ENCODE measurements at places on chromosomes 16 and 17. TPM values are rescaled to one million over a fixed set of nuclear protein-coding genes. Genes with fewer than 3 reads are reported as not detected.

The TSPAN10 gene
- 0.53 TPM for total RNA-seq

- H3K27me3 ChIP-seq: no peaks in the 10 kb centered on the region
- no peak overlapping the region for H3K4me3 ChIP-seq
- H3K27ac ChIP-seq: no peak overlapping the region
- peaks cover 4% of the 10 kb centered on the region for H3K4me1 ChIP-seq
- no peak for DNase-seq
- peaks cover 8% of the 10 kb centered on the region for H3K36me3 ChIP-seq
These were observed 5.6 kb downstream of the GLG1 start for GRCh38 chr16:74601126-74601871.

DNA sequence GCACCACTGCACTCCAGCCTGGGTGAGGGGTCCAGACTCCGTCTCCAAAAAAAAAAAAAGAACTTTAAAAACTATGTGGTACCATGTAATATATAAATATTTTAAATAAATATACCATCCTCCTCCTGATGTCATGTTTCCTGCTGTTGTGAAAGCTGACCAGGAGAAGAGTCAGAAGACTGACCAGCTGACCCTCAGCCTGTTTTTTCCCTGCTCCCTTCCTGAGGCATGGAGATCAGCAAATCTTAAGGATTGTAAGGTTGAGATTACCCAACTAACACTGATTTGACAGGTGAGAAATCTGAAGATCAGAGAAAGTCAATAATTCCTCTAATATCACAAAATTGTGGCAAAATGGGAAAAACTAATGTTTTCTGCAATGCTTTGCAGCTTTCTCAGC lies 18.1 kb downstream of the NCOR1 start:
- no peaks in the 10 kb centered on the region for H3K27me3 ChIP-seq
- no peak overlapping the region for H3K27ac ChIP-seq
- peaks cover 6% of the 10 kb centered on the region for H3K36me3 ChIP-seq
- H3K4me3 ChIP-seq: no peak overlapping the region
- DNase-seq: no peak

- H3K27me3 ChIP-seq: no peaks in the 10 kb centered on the region
- no peaks in the 10 kb centered on the region for H3K4me1 ChIP-seq
- DNase-seq: no peak
- no peak overlapping the region for H3K27ac ChIP-seq
These were observed 31.3 kb downstream of the MPHOSPH6 start for GRCh38 chr16:82138478-82139285.

DNA sequence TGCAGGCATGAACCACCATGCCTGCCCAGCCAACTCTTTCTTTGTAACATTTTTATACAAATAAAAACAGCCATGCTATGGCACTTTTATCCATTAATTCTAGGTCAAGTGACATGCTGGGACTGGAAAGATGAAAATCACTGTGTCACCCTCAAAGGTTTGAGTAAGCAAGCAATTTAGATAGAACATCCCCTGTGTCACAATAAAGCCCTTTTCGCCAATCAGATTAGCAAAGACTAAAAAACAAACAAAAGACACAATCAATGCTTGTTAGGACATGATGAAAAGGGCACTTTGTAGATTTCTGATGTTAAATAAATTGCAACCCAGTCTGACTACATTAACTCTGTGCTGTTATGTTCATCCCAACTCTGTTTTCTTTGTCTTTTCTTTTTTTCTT lies 26.4 kb downstream of the CHP2 start:
- H3K4me3 ChIP-seq: no peak overlapping the region
- H3K27me3 ChIP-seq: no peaks in the 10 kb centered on the region
- no peaks in the 10 kb centered on the region for H3K36me3 ChIP-seq
- H3K27ac ChIP-seq: no peak overlapping the region
- no peaks in the 10 kb centered on the region for H3K4me1 ChIP-seq

The ZNF469 gene
- 4.4 TPM for total RNA-seq

Measured in muscle of leg (tissue), 16 donors.